LHCN-M2 (cell line): ENCODE measurements at places on chromosomes 16 and 17.
A peak's percentile ranks its signal among the peaks of the same experiment; 100 is the strongest.

DNA sequence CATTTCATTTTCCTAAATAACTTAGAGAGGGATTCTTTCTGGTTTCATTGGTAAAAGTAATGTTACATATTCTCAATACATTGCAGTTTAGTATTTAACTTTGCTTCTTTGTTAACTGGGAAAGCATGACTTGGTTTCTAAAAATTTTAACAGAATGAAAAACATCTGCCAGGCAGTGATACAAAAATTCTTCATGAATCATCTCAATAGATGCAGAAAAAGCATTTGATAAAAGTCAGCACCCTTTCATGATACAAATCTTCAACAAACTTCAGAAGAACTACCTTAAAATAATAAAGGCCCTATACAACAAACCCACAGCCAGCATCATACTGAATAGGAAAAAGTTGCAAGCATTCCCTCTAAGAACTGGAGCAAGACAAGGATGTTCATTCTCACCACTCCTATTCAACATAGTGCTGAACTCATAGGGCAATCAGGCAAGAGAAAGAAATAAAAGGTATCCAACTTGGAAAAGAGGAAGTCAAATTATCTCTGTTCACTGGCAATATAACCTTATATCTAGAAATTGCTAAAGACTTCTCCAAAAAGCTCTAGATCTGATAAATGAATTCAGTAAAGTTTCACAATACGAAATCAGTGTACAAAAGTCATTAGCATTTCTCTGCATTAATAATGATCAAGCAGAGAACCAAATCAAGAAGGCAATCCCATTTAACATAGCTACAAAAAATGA lies 50.4 kb downstream of the SLFN5 start:
- DNase-seq: no peak

DNA sequence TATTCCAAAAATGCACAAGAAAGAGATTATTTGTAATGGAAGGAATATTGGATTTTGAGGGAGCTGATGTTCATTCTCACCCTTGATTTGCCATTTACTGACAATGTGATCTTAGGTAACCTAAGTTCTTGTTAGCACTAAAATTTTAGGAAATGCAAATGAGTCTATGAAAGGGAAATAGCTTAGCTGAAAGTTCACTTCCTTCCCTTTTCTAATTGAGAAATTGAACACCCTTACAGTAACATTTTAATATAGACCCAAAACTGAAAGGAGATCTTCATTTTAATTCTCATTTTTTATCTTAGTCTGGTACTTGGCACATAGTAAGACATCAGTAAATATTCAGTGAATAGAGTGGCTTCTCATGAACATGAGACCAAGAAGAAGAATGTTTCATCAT lies 10.9 kb upstream of the WSB1 start:
- no peak for DNase-seq

- DNase-seq: no peak
These were observed 2.0 kb downstream of the CLDN6 start for GRCh38 chr16:3015865-3016521.

- no peak for DNase-seq
These were observed 11.9 kb upstream of the CD300E start for GRCh38 chr17:74635418-74635817.

GRCh38 chr17:7852919-7853690 lies 1.8 kb upstream of the TMEM88 start:
- DNase-seq: no peak

DNA sequence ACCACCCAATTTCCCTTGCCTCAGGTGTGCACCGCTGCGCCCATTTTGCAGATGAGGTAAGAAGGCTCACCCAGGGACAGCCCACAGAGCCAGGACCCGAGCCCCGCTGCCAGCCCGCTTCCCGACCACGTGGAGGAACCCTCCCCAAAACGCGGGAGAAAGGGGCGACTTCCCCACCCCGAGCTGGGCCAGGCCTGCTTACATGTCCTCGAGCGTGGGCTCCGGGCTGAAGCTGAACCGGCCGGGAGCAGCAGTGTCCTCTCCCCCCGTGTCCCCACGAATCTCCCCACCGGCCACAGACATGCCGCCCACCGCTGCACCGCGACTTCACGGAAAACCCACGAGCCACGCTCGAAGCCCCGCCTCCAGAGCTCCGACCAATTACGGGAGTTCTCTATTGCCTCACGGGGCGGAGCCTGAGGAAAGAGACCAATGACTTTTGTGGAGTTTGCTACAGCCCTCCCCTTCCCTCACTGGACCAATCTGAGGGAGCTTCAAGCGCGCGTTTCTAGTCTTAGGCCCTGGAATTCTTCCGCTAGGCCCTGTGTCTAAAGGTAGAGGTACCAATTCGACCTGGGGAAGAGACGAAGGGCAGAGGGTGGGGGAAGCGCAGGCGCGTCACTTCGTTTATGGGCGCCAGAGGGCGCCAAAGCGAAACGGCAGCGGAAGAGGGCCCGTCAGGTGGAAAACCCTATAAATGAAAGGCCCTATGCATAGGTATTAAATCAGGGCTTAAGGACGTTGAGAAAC lies at the start of gene DCTPP1:
Gene DCTPP1 (minus strand): TSS at position 353 of the 750 bp plus-strand sequence. CDS start 50 bp downstream, at position 303.
- peak; percentile 98 for DNase-seq

GRCh38 chr16:11218604-11218962 lies 37.4 kb downstream of the SOCS1 start:
- peak; percentile 30 for DNase-seq

GRCh38 chr16:53154513-53154912 lies 99.7 kb downstream of the CHD9 start:
- DNase-seq: no peak

- no peak for DNase-seq
These were observed 787 bp upstream of the CCL3L1 start for GRCh38 chr17:36197387-36197703.

GRCh38 chr16:81523387-81524115 lies 78.9 kb downstream of the CMIP start:
- peak; percentile 45 for DNase-seq

DNA sequence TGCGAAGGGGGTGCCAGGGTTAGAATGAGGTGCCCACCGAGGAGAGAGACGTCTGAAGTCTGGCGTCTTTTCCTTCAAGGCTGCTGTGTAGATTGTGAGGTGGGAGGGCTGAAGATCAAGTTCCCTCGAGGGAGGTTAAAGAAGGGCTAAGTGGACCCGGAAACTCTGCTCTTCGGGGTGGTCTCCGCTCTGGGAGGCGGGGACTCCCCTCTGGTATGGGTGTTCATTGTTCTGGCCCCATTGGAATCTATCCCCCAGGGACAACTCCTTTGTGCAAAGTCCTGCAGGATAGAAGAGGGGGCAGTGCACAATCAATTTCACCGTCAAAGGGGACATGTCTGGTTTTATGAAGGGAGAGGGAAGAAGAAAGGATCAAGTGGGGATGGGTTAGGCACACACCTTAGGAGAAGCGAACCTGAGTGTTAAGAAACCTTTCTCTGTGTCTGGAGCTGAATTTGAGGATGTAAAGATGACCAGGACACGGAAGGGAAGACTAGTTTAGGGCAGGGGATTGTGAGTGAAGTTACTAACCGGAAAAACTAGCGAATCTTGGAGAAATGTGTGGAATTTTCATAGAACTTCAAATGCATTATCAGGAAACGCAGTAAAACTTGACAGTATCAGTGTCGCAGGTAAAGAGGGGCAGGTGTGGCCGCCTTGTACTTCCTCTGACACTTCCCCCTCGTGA lies 809 bp upstream of the RAB34 start:
- no peak for DNase-seq

DNA sequence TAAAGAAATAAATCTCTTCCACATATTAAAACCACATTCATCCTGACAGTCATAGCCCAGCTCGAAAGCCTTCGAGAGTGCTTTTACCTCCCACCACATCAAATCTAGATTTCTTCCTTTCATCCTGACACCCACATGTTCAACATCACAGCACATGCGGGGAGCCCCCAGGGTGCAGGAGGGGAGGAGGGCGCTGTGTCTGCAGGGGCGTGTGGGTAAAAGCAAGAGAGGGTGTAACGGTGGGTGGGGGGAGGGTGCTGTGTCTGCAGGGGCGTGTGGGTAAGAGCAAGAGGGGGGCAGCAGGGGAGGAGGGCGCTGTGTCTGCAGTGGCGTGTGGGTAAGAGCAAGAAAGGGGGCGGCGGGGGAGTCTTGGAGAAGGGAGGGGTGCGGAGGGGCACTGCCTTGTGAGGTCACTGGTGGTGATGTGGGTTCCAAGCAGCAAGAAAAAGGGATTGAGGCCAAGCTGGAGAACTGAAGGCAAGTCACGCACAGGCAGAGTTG lies 34.7 kb downstream of the ADCY9 start:
- DNase-seq: no peak

GRCh38 chr16:2205967-2206313 lies 686 bp downstream of the MLST8 start:
- DNase-seq: no peak

GRCh38 chr17:82225368-82226029 lies 3.3 kb upstream of the SLC16A3 start:
- DNase-seq: no peak

DNA sequence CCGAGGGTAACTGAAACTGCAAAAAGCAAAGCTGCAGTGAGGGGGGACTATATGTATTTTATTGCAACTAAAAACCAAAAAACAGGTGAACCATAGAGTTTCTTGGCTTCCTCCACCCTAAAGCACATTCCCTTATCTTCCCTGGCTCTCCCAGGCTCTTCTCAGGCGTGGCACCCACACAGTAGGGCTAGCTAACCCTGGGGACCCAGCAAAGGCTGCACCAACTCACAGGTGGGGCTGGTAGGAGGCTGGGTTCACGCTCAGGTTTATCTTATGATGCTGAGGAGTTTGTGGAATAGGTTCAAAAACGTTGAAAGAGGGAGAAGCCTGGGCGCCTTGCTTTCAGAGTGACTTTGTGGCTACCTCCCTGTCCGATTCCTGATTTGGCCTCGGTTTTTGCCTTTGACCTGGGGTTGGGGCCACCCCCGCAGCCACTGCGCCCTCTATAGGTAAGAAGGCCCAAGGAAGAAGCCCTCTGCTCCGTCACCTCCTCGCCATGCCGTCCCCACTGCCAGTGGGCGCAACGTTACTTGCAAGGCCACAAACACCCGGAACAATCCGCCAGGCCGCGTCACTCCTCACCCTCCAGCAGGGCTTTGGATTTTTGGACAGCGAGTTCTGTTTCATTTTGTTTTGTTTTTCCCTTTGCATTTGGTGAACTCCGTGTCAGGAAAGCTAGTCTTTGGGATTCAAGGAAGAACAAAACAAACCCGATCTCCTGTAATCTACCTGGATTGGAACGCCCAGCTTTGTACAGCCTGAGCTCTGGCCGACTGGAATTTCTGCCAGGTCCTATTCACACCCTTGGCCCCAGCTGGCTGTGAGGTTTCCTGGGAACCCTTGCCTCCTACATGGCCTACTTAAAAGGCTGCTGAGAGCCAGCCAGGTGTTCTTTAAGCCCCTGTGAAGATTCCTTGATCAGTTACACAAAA lies 60.8 kb downstream of the TBC1D16 start:
- no peak for DNase-seq

DNA sequence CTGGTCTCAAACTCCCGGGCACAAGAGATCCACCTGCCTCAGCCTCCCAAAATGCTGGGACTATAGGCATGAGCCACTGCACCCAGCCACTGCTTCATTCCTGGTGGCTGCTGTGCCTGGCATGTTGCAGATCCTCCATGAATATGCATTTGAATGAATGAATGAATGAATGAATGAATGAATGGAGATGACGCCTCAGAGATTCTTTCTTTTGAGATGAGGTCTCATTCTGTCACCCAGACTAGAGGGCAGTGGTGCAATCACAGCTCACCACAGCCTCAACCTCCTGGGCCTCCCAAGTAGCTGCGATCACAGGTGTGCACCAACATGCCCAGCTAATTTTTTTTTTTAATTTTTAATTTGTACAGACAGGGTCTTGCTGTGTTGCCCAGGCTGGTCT lies 5.2 kb downstream of the SPN start:
- DNase-seq: no peak

- no peak for DNase-seq
These were observed at the start of gene HSF5 for GRCh38 chr17:58487589-58488427. TSS of gene HSF5 (minus strand) at chr17:58488408. CDS start at chr17:58488274, 134 bp downstream.

DNA sequence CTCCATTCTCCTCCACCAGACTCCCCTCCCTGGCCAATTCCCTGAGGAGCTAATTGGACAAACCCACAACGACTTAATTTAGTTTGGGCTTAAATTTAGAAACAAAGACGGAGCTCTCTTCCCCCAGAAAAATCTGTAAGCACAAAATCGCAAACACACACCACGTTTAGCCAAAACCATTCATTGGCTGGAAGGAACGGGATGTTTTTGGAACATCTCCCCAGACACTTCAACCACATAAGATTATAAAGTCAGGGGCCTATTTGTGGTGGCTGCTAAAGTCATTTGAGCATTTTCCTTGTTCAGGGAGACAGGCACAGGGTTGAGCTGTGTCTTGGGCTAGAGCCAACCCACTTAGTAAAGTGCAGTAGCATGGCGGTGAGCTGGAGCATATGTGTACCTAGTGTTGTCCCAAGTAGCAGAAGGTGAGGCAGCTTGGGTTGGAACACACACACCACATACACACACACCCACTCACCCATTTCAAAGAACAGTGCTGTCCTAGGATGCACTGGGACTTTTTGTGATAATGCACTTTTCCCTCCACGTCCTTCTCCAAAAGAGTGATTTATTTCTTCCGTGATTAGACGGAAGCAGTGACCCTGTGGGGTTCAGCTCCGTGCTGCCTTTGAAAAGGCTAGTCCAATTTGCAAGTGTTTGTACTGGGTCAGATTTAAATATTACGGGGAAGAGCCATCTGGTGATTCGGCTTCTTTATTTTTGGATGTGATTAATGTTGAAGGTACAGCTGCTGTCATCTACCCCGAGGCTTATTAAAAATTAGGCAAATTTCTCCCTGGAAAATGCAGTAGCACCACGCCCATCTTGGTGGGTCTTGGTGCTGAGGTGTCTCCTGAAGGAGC lies 32.2 kb downstream of the ELAC2 start:
- DNase-seq: peak; percentile 18

DNA sequence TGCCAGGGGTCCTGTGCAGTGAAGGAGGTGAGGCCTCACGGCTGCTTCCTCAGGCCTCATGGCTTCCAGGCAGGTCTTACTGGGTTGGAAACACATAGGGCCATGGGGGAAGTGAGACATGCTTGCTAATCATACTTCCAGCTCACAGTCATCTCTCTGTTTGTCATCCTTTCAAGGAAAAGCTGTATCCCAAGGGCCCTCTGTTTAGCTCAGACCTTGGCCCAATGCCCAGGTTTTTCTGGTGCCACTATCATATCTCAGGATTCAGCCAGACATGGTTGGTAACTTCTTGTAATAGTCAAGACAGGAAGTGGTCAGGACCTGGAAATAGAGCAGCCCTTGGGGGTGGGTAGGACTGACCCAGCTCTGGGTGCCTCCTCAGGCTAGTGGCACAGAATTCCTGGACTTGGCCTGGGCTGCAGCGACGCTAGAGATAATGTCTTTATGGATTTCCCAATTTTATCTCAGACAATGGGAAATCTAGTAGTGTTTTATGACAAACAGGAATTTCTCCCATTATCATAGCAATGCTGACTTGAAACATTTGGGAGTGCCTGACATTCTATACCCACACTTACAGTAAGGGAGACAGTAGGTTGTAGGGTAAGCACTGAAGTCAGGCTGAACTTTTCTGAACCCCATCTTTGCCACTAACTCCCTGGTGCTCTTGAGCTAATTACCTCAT lies 13.5 kb upstream of the ITGB3 start:
- DNase-seq: peak; percentile 100
